Fibroblast of lung (primary cell): ENCODE measurements at places on chromosomes 3 and 15. TPM values are rescaled to one million over a fixed set of nuclear protein-coding genes. Genes with fewer than 3 reads are reported as not detected.

DNA sequence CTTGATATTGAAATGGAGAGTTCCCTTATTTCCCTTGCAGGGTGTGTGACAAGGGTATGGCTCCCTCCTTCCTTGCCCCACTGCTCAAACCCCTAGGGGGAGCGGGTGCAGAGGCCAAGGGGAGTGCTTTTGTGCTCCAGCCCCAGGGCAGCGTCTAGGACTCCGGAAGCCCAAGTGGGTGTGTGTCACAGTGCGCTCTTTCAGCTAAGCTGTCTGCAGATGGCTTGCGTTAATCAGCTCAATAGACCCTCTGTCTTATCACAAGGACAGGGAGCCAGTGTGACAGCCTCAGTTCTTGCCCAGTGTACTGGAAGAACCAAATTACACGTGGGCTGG, 523.6 kb upstream of the LMCD1 start:
- no peak overlapping the region for H3K27ac ChIP-seq
- peak; percentile 26 for DNase-seq
- no peaks in the 10 kb centered on the region for H3K27me3 ChIP-seq

- H3K4me1 ChIP-seq: no peaks in the 10 kb centered on the region
- H3K36me3 ChIP-seq: no peaks in the 10 kb centered on the region
- H3K27ac ChIP-seq: no peak overlapping the region
- DNase-seq: no peak
These were observed 374.9 kb upstream of the CNTN4 start for GRCh38 chr3:1723726-1724125.

GRCh38 chr3:129463094-129463493, 23.1 kb downstream of the IFT122 start:
- no peak for DNase-seq
- no peaks in the 10 kb centered on the region for H3K27me3 ChIP-seq
- no peak overlapping the region for H3K4me3 ChIP-seq
- peaks cover 1% of the 10 kb centered on the region for H3K36me3 ChIP-seq
- no peak overlapping the region for H3K27ac ChIP-seq

DNA sequence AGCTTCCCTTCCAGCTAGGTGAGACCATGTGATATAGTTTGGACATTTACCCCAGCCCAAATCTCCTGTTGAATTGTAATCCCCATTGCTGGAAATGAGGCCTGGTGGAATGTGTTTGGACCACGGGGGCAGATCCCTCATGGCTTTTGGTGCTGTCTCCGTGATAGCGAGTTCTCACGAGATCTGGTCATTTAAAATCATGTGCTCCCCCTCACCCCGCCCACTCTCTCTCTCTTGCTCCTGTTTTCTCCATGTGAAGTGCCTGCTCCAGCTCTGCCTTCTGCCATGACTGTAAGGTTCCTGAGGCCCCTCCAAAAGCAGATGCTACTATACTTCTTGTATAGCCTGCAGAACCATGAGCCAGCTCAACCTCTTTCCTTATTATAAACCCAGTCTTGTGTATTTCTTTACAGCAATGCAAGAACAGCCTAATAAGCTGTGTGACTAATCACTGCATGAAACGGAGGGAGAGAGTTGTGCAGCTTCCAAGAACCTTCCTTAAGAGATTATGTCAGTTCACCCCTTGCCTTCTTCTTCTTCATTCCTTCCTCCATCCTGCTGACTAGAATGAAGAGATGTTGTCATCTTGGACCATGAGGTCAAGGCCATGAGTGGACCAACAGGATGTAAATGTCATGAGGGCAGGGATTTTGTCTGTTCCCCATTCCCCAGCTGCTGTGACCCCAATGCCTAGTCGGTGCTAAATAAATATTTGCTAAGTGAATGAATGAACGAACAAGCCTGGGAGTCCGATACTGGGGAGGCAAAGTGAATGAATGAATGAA, 91.0 kb downstream of the CPN2 start:
- DNase-seq: peak; percentile 64
- H3K36me3 ChIP-seq: no peaks in the 10 kb centered on the region
- H3K27ac ChIP-seq: no peak overlapping the region
- H3K27me3 ChIP-seq: no peaks in the 10 kb centered on the region
- no peak overlapping the region for H3K4me3 ChIP-seq

DNA sequence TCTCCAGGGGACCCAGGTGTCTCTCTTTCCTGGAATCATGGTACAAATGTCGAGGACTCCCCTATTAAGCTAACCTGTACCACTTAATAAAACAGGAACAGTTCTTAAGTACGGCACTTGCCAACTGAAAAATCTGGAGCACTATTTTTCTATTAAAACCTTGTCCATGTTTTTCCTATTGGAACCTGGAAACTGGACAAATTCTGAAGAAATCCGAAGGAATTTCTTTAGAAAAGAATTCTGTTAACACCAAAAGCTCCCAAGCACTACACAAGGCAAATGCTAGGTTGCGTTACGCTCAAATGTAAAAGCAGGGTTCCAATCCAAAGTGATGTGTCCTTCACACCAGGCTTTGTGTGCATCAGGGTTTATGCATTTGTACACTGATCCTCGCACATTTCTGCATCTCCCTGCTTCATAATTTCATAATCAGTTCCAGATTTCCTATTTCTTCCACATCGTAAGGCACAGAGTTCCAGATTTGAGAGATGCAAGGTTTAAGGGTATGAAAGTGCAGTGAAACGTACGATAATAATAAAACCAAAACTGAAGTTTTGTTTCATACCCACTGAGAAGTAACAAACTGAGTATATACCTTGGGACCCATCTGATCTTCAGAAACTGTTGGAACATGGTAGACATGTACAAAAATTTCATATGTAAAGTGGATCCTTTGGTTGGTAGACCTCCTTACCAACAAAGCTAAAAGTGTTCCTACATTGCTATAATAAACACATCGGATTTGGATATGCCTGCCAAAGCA, 132.1 kb upstream of the WNT5A start:
- DNase-seq: no peak
- H3K27me3 ChIP-seq: no peaks in the 10 kb centered on the region
- no peaks in the 10 kb centered on the region for H3K4me1 ChIP-seq
- H3K36me3 ChIP-seq: no peaks in the 10 kb centered on the region
- H3K27ac ChIP-seq: no peak overlapping the region
- no peak overlapping the region for H3K4me3 ChIP-seq

DNA sequence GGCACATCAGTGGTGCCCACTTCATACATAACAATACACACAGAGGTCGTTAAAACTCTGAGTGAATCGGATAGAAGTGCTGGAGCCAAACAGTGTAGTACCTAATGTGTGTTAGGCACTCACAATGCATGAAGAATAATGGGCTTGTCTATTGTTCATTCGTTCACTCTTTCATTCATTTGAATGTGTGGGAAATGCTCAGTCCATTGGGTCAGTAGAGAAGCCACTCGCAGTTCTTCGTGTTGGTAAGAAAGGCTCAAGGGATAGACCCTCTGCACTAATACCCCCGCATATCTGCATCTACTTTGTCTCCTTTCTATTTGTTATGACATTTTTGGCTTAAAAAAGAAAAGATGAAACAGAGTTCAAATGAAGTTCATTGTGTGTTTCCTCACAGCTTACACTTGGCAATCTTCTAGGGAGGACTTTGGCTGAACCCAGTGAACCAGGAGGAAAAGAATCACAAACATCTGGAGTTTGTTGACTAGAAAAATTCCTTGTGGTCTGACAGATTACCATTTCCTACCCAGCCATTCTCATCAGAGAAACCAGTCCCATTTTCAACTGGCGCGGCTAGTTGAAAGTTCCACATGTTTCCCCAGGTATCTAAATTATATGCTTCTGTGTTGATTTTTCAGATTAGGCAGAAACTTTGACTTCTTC, 32.8 kb upstream of the MFSD1 start:
- peak overlapping the region; percentile 24 for H3K4me3 ChIP-seq
- H3K4me1 ChIP-seq: peaks cover 30% of the 10 kb centered on the region
- peak overlapping the region; percentile 93 for H3K27ac ChIP-seq
- peak; percentile 98 for DNase-seq

- no peaks in the 10 kb centered on the region for H3K27me3 ChIP-seq
- DNase-seq: peak; percentile 61
- H3K36me3 ChIP-seq: no peaks in the 10 kb centered on the region
- peak overlapping the region; percentile 21 for H3K27ac ChIP-seq
- H3K4me3 ChIP-seq: no peak overlapping the region
These were observed 7.5 kb upstream of the PHLDB2 start for GRCh38 chr3:111851511-111851954.

DNA sequence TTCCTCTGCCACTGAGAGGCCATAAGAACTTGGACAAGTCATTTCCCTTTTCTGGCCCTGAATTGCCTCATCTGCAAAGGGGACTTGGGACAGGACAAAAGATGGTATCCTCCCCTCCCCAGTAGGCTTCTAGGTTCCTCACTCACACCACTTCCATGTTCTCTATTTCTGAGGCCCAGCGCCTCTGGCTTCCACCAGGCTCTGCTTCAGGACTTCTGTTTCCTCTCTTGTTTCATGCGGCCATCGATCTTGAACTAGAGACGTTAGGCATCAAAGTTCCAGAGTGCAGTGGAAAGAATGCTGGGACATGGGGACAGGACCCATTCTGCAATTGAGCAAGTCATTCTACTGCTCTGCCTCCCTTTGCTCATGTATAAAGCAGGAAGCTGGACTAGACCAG, 1.7 kb downstream of the TM4SF4 start:
- no peaks in the 10 kb centered on the region for H3K36me3 ChIP-seq
- H3K4me1 ChIP-seq: peaks cover 25% of the 10 kb centered on the region
- H3K27me3 ChIP-seq: no peaks in the 10 kb centered on the region
- H3K27ac ChIP-seq: no peak overlapping the region
- no peak overlapping the region for H3K4me3 ChIP-seq

- no peak overlapping the region for H3K27ac ChIP-seq
- no peak overlapping the region for H3K4me3 ChIP-seq
- H3K4me1 ChIP-seq: peaks cover 9% of the 10 kb centered on the region
- H3K27me3 ChIP-seq: no peaks in the 10 kb centered on the region
- DNase-seq: no peak
These were observed 142.1 kb upstream of the CGNL1 start for GRCh38 chr15:57234156-57234555.

GRCh38 chr3:127593178-127593577, 2.6 kb upstream of the TPRA1 start:
- H3K27me3 ChIP-seq: no peaks in the 10 kb centered on the region
- peaks cover 10% of the 10 kb centered on the region for H3K4me1 ChIP-seq
- H3K27ac ChIP-seq: no peak overlapping the region
- no peak for DNase-seq

ARHGEF3 gene
- polyA plus RNA-seq: 2.6 and 9.2 TPM in 2 replicates

CPNE4 gene
- polyA plus RNA-seq: not detected in 2 replicates

NCEH1 gene
- 11.4 and 42.4 TPM in 2 replicates for polyA plus RNA-seq

PP2D1 gene
- polyA plus RNA-seq: not detected in 2 replicates
